ENCODE measurements at places on chromosomes 7 and 10.

- no peak for DNase-seq
Measured at GRCh38 chr10:90958781-90959180, 37.9 kb upstream of the ANKRD1 start.

GRCh38 chr7:40888499-40888898 is 753.7 kb downstream of the SUGCT start:
- no peak for DNase-seq

DNA sequence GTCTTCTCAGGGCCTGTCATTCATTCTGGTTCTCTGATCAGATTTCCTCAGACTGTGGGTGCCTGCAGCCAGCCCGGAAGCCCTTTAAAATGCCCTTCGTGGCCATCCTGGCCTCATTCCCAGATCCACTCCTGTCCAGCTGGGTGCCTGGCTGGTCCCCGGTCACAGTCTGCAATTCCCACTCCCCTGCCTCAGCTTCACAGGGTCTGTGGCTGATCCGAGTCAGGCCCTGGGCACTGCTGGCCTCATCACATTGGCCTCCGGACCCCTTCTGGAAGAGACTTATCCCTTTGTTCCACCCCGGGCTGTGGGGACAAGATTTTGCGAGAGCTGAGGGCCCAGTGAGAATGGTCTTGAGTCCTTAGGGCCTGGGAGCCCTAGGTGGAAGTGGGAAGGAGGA is 12.1 kb downstream of the DOCK1 start:
- DNase-seq: no peak

DNA sequence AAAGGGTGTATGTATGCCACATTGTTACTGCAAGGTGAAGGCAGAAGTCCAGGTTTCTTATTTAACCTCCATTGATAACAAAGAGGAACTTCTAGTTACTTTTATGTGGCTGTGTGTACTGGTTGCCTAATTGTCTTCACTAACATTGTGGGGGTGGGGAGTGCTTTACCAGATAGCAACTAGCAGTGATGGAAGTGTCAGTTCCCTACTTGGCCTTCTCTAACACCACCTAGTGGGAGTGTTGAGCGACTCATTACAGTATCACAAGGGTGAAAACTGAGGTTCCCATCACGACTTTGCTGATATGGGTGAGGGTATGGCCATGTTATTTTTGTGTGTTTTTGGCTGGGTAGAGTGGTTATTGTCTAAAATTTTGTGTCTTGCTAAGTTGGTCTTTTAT is 274.4 kb downstream of the THSD7A start:
- no peak for DNase-seq

DNA sequence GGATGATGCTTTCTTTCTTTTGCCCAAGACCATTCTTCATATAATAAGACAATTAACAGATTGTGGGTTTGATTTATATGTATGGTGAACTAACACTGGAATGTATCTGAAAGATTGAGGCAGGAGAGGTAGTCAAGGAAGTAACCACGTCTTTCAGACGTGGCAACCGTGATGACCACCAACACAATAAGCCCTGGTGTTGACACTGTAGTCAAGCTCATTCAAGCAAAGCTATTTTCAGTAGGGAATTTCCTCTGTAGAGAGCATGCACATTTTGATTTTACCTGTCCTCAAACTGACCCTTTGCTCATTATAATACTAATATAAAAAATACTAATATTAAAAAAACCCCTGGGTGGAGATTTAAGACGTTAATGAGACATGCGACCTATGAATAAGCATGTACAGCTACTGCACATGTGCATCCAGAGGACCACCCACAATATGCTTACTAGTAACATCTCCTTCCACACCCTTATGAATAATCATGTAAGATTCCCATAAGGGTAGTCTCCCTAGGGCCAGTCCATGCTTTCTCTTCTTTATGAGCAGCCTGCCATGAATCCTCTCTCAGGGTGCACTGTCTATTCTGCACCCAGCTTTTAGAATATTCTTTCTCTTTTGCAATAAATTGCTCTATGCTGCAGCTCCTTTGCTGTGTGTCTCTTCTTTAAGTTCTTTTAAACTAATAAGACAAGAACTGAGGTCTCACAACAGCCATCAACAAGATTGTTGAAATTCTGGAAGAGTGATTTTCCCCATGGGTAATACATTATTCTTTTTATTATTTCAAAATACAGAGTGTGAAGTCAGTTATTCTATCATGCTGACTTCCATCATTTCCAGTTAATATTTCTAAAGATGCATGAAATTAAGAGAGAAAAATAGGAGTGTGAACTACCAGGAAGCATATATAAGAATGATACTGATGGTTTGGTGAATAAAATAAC is 151.3 kb upstream of the NPVF start:
- DNase-seq: no peak

- DNase-seq: no peak
Measured at GRCh38 chr10:646118-646524, 43.3 kb downstream of the DIP2C start.

DNA sequence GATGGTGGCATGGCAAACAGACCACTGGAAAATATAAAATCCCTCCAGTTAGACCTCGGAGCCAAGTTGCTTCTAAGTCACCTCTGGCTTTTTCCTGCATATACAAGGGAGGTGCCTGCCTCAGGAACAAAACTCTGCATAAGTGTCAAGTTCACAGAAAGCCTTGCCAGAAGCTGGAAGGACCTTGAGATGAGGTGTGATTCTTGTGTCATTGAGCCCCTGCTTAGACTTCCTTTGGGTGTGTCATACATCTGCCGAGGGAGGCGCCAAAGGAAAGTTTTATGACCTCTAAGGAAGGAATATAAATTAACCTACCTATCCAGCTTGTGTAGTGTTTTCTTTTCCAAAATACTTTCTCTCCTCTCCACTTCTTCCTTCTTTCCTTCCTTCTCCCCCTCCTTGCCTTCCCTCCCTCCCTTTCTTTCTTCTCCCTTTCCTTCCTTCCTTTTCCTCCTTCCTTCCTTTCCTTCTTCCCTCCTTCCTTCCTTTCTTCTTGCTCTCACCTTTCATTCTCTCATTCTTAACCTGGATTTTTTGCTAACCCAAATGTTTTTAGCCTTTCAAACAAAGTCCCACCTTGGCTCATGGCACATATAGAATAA is 75.2 kb downstream of the TRIL start:
- DNase-seq: no peak

GRCh38 chr7:65931685-65932084 is 50.3 kb downstream of the GUSB start:
- DNase-seq: no peak

DNA sequence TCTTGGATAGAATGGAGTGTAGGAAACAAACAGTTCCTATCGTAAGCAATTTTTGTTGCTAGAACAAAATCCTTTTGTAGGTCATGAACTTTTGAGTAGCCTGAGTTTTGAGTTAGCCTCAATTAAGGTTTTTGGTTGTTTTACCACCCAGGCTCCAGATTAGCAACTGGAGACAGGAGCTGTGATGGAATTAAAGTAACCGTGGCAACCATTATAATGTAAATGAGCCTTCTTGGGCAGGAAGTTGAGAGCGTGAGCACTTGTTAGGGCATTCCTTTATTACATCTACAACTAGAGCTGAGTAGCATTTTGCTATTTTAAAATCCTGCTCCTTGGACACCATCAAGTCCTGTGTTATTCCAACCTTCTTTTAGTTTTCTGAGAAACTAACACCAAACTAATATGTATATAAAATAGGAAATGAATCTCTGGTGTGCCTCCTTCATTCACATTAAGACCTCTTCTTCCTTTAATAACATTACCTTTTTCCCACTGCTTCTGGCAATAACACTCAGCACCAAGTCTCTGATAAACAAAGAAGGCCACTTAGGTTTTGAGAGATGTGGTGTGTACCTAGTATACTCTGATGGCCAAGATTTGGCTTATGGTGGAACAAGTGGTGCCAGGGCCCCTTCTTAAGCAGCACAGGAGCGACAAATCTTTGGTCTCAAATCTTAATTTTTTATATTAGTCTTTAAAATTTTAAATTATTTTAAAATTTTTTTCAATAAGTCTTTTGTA is 34.0 kb downstream of the AHCYL2 start:
- no peak for DNase-seq

- DNase-seq: no peak
Measured at GRCh38 chr10:104374591-104374990, 21.0 kb downstream of the CFAP58 start.

DNA sequence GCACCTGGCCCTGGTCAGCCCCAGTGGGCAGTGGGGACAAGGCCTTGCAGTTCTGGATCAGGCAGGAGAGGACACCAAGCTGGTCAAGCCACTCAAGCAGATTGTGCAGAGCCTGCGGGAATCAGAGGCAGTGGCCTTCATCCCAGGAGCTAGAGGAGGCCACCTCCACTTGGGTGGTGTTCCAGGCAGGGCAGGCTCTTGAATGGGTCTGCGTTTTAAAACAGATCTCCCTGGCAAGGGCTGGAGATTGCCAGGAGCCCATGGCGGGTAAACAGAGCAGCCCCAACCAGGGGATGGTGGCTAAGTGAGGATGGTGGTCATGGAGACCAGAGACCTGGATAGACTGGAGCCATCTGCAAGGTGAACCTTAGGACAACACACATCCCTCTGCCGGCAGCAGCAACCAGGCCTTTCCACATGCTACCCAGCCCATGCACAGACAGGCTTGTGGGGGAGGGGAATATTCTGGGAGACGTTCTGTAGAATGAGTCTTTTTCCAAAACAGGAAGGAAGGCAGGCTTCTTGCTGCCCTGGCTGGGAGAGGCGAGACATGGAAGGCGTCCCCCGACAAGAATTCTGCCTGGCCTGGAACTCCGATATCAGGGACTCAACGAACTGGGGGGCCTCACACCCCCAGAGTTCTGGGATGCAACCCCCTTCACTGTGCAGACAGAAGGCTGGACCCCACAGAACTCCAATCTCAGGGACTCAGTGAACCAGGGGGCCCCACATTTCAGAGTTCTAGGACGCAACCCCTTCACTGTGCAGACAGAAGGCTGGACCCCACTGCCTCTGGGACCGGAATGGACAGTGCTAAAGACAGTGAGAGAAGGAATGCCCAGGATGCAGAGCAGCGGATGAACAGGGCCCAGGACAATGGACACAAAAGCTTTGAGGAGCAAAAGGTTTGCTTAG is 264.8 kb downstream of the PTPRN2 start:
- no peak for DNase-seq

DNA sequence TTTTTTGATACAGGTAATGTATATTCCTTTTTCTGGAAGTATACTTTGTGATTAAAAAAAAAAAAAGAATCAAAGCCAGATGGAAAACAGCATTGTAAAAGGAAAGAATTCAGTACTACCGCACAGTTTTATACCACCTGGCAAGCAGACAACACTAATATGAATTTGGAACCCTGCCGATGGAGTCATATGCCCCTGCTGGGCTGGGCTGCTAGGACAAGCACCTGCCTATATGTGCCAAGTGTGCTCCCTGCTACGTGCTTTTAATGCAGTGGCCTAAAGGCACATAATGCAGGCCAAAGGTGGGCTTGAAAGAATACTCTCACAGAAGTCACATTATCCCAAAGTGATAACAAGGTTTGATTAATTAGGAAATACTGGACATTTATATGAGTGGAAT is 29.8 kb upstream of the WAC start:
- no peak for DNase-seq

DNA sequence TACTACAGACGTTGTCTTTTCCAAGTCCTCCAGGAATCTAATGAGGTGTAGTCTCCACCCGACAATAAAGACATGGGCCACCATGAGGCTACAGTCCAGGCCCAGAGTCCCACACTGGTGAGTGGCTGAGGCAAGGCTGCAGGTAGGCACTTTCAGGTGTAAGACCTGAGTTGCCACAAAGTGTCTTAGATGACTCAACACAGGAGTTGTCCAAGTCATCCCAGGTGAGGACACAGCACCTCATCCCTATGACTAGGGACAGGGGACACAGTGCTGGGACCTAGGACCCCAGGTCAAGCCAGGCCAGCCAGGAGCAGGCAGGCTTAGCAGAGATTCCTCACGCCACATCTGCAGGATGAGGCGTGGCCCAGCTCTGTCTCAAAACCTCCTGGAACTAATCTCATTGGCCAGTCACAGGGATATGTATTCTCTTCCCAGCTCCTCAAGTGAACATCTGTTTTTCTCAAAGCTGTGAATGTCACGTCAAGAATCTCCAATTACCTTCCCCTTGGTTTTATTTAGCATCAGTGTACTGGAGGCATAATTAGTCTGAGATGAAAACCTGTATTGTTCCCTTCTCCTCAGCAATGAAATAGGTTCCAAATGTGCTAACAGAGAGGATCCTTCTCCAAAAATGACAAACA is 254.6 kb downstream of the GRID1 start:
- DNase-seq: no peak

DNA sequence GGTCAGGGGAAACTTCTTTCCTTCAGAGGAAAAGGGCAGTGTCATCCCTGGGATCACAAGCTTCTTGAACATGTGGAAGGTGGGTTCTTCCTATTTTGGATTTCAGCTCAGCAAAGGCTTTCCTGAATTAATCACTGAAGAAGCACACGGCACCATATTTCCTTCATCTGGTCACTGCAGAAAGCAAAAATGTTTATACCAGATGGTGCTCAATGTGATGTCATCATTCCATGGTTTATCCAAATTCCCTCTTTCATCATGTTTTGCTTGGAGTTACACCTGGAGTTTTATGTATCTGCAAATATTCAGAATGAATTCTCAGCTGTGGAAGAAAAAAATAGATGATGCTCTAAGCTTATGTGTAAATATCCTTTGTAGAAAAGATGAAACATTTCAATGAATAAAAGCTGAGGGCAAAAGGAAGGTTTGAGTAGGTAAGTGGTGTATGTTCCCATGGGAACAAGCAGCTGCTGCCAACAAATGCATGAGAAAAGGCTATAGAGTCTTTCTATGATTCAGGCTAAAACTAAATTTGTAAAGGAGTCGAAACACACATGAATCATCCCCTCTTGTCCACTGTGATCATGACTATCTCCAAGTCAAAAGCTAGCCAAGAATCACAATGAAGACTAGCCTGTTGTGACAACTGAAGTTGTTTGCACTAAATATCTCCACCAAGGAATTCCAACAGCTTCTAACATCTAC is 26.9 kb upstream of the BPGM start:
- no peak for DNase-seq

GRCh38 chr10:24589265-24589664 is 134.4 kb downstream of the ARHGAP21 start:
- no peak for DNase-seq

- no peak for DNase-seq
Measured at GRCh38 chr10:101066146-101066895, 4.5 kb downstream of the KAZALD1 start.

- DNase-seq: no peak
Measured at GRCh38 chr10:78335691-78336401, 302.2 kb downstream of the RPS24 start.

DNA sequence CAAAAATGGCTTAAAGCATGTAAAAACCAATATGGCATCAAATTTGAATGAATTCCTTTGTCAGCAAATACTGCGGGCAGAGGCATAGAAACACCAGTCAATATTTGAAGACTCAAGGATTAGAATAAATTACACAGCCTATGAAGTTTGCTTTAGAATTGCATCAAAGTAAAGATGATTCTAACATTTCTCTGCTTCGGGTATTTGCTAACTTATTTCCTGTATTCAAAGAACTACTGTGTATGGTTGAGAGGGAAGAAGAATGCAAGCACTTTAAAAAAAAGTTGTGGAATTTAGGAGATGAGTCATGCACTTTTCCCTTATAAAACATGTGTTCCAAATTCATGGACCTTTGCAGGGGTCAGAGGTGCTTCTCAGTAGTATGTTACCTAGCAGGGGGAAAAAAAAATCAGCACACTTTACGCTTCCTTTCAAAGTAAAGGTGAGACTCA is 90.1 kb downstream of the PIP4K2A start:
- DNase-seq: no peak

GRCh38 chr10:3874990-3875841 is 90.2 kb upstream of the KLF6 start:
- no peak for DNase-seq
